ENCODE measurements at places on chromosomes 16 and 17. TPM values are rescaled to one million over a fixed set of nuclear protein-coding genes. Genes with fewer than 3 reads are reported as not detected.
A peak's percentile ranks its signal among the peaks of the same experiment; 100 is the strongest.

The TNFSF13 gene
- 1.4 TPM for polyA plus RNA-seq

The VASN gene
- 0.07 TPM for polyA plus RNA-seq

The GCGR gene
- polyA plus RNA-seq, result not detected

The MT4 gene
- polyA plus RNA-seq, result not detected

The IGFALS gene
- polyA plus RNA-seq, result not detected

The NSF gene
- polyA plus RNA-seq, result 22.0 TPM

- no peaks in the 10 kb centered on the region for H3K27me3 ChIP-seq
- no peak for DNase-seq
- peaks cover 10% of the 10 kb centered on the region for H3K4me1 ChIP-seq
- no peaks in the 10 kb centered on the region for H3K36me3 ChIP-seq
These were observed 13.3 kb upstream of the CD300LD start for GRCh38 chr17:74605361-74605760.

DNA sequence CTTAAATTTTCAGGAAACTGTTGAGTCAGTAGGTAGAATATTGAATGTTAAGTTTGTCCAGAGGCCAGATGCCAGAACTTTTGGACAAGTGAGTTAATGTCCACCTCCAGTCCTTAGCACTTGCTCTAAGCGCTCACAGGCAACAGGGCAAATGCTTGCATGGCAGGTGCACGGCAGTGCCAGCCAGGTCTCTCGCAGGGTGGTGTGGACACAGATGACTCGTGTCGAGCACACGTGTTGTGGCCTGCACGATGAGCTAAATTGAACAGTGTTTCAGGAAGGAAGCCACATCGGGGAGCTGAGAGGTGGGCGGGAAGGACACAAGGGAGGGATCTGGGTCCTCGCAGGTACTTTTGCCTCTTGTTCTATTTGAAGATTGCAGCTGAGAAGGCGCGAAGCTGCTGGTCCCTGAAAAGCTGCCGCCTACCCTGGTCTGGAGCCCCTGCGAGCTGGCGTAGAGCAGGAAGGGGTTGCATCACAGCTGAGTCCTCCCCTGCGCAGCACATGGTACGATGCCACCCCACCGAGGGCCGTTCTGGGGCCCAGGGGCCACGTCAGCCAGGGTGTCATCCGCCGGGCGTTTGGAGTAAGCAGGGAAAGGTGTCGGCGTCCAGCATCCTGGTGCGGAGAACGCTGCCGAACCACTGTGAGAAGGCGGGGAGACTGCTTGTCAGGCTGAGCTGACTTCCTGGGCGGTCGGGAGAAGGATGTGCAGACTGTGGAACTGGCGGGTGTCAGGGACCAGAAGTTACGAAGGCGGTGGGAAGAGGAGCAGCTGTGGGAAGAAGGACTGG is 6.3 kb downstream of the RAB40C start:
- H3K27me3 ChIP-seq, result peaks cover 2% of the 10 kb centered on the region
- H3K4me3 ChIP-seq, result no peak overlapping the region
- H3K27ac ChIP-seq, result no peak overlapping the region

GRCh38 chr16:17173281-17173680 is 297.5 kb downstream of the XYLT1 start:
- peaks cover 2% of the 10 kb centered on the region for H3K27me3 ChIP-seq
- H3K4me3 ChIP-seq, result no peak overlapping the region
- H3K36me3 ChIP-seq, result peaks cover 19% of the 10 kb centered on the region
- H3K27ac ChIP-seq, result no peak overlapping the region

- H3K4me3 ChIP-seq, result no peak overlapping the region
- no peaks in the 10 kb centered on the region for H3K36me3 ChIP-seq
These were observed 48.7 kb upstream of the NDRG4 start for GRCh38 chr16:58451265-58451689.

- peak overlapping the region; percentile 85 for H3K4me3 ChIP-seq
- peak overlapping the region; percentile 93 for H3K27ac ChIP-seq
- peaks cover 23% of the 10 kb centered on the region for H3K4me1 ChIP-seq
- no peak for DNase-seq
- no peaks in the 10 kb centered on the region for H3K27me3 ChIP-seq
These were observed 567 bp downstream of the HSD17B1 start for GRCh38 chr17:42553161-42553818.

DNA sequence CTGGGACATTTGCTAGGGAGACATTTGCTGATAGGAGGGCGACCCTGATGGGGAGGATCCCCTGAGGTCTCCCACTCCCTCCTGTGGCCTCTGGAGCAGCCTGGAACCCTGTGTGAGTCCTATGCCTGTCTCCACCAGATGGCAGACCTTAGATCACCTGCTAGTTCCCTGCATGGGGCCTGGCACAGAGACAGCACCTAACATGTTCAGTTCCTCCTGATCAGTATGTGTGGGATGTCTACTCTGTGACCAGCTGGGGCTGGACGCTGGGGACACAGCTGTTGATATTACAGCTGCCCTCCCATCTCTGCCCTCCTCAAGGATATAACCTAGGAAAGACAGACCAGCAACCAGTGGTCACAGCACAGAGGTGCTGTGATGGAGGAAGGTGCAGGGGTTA is 1.1 kb upstream of the ADCY7 start:
- peaks cover 5% of the 10 kb centered on the region for H3K27me3 ChIP-seq
- H3K27ac ChIP-seq, result peak overlapping the region; percentile 86
- H3K4me1 ChIP-seq, result peaks cover 95% of the 10 kb centered on the region
- peak overlapping the region; percentile 99 for H3K4me3 ChIP-seq

- H3K27me3 ChIP-seq, result no peaks in the 10 kb centered on the region
- H3K27ac ChIP-seq, result no peak overlapping the region
- no peaks in the 10 kb centered on the region for H3K36me3 ChIP-seq
These were observed 28.3 kb upstream of the GSE1 start for GRCh38 chr16:85584819-85585282.

DNA sequence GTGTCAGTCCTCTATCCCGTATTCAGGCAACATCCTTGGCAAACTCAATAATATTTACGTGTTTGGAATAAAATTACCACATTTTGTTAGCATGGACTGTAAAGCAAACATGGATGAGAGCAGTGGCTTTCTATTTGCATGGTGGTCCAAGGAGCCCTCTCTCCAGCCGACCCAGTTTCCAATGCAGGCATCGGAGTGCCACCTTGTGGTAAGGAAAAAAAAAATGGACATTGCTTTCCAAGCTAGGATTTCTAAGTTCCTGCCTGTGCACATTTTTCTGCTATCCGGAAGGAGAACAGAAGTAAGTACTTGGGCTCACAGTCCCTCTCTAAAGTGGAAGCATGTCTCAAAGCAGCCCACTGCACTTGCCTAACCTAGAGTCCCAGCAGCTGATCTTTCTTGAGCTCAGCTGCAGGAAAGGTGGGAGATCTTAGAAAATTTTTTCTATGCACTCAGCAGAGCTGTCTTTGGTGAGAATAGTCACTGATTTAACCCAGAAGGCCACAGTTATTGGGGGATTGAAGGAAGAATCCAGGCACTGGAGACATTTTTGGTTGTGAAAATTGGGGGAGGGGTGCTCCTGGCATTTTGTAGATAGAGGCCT is 46.0 kb upstream of the ERCC4 start:
- no peak for DNase-seq
- H3K4me3 ChIP-seq, result no peak overlapping the region
- H3K27me3 ChIP-seq, result peaks cover 7% of the 10 kb centered on the region
- no peaks in the 10 kb centered on the region for H3K36me3 ChIP-seq

GRCh38 chr17:21304091-21304490 is 19.6 kb downstream of the MAP2K3 start:
- H3K36me3 ChIP-seq, result peaks cover 19% of the 10 kb centered on the region
- H3K4me3 ChIP-seq, result no peak overlapping the region
- DNase-seq, result no peak
- H3K4me1 ChIP-seq, result no peaks in the 10 kb centered on the region
- H3K27me3 ChIP-seq, result no peaks in the 10 kb centered on the region

Measured in immature natural killer cell (primary cell).